ENCODE measurements at places on chromosomes 7 and 10. TPM values are rescaled to one million over a fixed set of nuclear protein-coding genes. Genes with fewer than 3 reads are reported as not detected.
A peak's percentile ranks its signal among the peaks of the same experiment; 100 is the strongest.

The OTUD1 gene
- 5.7 TPM for total RNA-seq

The UTF1 gene
- not detected for total RNA-seq

The SUV39H2 gene
- total RNA-seq, result 5.1 TPM

DNA sequence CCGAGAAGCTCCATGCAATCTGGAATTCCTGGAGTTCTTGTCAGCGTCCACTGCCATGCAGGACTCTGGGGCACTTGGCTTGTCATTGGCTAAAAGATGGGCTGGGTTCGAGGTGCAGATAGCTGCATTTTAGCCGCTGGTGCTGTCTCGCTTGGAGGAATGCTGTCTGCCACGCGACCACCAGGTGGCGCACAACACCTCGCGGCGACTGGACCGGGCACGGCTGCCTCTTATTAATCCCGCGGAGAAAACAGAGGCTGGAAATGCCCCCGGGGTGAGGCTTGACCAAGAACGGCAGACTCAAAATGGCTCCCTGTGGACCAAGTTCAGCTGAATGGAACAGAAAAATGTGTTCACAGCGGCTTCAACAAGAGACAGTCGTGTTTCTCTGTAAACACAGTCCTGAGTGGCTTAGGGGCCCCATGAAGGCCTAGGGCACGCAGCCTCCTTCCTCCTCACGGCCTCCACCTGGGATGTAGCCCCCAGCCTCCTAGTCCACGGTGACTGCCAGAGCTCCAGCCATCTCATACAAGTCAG is 46.2 kb downstream of the AOC1 start:
- peak; percentile 80 for DNase-seq

DNA sequence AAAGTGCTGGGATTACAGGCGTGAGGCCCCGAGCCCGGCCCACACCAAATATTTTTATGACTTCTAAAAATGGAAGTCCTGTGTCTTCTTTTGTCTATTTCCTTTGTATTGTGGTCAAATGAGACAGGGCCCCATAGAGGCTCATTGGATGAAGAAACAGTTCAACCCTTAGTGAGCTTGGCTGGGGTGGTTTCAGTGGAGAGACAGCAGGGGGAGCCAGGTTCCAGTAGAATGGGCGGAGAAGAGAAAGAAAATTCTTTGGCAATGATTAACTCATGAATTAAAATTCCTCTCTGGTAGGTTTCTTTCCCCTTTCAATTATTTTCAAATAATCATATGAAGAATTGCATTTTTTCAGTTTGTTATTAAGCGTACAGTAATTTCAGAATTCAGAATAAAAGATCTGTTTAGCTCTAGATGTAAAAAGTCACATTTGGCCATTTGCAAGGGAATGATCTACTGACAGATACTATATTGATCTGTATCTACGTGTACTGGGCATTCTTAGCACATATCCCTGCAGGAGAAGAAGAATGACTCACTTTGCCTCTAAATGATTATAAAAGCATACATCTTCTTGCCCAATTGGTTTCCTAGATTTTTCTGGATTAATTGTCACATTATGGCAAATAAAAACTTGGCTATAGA is 43.2 kb downstream of the PNLIPRP3 start:
- peak; percentile 51 for DNase-seq

DNA sequence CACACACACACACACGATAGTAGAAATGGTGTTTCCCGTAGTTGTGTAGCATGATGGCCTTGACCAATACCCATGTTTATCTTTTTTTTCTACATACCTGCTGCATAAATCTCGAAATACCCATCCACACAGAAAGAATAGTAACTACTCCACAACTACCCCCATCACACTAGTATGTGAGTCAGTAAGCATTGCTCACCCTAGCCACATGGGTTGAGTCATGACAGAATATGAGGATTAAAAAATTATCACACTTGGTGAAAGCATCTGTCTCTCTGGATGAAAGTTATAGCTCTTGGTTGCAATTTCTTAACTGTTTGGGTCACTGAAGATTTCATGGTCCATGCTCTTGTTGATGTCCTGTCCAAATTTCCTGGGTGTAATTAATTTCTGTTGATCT is 103.4 kb upstream of the MDFIC start:
- DNase-seq, result no peak

GRCh38 chr10:116444527-116445142 is 17.0 kb downstream of the PNLIPRP3 start:
- no peak for DNase-seq

- DNase-seq, result no peak
Observed at GRCh38 chr7:112226701-112227276, 20.3 kb downstream of the ZNF277 start.

DNA sequence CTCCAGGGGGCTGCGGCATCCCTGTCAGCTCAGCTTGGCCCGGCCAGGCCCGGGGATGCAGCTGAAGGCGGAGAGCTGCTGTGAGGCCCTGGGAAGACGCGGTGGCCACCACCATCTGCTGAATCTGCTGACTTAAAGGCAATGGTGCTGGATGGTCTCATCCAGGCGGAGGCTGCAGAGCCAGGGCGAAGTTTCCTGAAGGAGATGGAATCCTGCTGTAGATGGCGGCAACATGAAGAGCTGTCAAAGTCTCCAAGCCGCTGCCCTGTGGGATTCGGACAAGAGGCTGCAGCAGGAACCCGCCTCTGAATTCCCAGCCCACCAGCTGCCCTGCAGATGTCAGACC is 200.1 kb downstream of the PTPRN2 start:
- DNase-seq, result peak; percentile 54

- DNase-seq, result no peak
Observed at GRCh38 chr7:158549176-158549615, 38.4 kb downstream of the PTPRN2 start.

- no peak for DNase-seq
Observed at GRCh38 chr10:60479305-60480020, 89.8 kb upstream of the ANK3 start.

- DNase-seq, result no peak
Observed at GRCh38 chr7:134757938-134758337, 21.5 kb upstream of the CALD1 start.

DNA sequence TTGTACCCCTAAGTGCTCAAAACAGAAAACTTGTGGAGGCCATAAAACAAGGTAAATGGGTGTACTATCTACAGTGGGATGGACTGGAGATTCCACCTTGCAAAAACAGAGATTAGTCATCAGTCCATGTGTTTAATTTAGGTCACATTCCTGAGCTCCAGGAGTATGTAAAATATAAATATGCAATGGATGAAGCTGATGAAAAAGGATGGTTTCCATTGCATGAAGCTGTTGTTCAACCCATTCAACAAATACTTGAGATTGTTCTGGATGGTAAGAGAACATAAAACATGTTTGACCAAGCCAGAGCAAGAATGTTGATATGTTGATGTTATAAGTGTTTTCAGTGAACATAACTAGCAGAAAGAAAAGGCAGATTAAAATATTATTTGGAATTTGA is 14.6 kb downstream of the ASB15 start:
- DNase-seq, result no peak

- no peak for DNase-seq
Observed at GRCh38 chr7:45421806-45422205, 152.4 kb upstream of the ADCY1 start.

GRCh38 chr7:8261711-8262695 is at the start of gene ICA1:
ICA1 (minus strand) TSS chr7:8262167; CDS start chr7:8235926, 26,241 bp downstream.
- DNase-seq, result peak; percentile 87

GRCh38 chr10:17780727-17781126 is 28.4 kb upstream of the MRC1 start:
- no peak for DNase-seq

DNA sequence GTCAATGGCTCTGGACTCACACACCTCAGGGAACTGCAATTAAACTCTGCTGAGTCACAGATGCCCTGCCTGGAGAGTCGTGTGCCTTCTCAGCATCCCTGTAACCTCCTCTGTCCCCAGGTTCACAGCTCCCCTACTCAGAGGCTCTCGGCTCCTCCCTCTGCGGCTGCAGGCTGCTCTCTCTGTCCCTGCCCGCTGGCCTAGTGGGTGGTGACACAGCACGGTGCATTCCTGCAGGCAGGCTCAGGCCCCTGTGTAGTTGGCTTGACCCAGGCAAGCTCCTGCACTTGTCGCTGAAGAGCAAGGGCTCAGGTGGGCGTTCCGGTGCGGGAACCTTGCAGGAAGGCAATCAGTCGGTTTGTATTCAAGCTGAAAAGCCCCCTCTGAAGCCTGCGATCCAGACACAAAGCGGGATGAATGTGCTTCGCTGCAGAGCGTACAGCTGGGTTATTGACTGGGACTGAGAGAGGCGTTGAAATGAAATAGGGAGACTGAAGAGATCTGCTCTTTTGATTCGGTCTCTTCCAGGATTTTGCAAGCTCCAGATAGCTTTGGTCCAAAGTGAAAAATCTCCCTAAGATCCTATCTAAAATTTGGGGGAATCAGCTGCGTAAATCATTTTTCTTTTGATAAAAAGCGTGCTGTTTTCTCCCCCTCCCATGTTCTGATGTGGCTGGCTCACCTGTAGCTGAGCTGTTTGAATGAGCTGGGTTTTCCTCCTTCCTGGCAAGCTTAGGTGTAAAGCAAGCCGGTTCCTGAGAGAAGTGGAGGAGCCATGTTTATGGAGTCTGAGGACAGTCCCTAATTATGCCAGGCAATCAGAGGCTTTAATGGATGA is 208.7 kb upstream of the PHYHIPL start:
- DNase-seq, result peak; percentile 83

DNA sequence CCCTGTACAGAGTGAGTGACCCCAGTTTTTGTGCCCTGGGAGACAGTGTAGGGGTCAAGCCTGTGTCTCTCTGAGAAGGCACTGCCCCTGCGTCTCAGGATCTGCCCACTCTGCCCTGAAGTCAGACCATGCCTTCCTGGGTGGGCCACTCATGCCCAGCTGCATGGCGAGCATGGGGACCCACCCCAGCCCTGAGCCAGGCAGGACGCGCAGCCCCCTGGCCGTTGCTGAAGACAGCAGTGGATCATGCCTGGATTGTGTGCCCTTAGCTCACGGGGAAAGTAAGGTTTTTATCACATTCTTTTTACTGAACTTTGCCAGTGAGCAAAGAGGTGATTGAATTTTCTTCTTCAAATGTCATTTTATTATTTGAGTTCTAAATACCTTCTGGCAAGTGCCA is 66.2 kb downstream of the WDR37 start:
- no peak for DNase-seq

DNA sequence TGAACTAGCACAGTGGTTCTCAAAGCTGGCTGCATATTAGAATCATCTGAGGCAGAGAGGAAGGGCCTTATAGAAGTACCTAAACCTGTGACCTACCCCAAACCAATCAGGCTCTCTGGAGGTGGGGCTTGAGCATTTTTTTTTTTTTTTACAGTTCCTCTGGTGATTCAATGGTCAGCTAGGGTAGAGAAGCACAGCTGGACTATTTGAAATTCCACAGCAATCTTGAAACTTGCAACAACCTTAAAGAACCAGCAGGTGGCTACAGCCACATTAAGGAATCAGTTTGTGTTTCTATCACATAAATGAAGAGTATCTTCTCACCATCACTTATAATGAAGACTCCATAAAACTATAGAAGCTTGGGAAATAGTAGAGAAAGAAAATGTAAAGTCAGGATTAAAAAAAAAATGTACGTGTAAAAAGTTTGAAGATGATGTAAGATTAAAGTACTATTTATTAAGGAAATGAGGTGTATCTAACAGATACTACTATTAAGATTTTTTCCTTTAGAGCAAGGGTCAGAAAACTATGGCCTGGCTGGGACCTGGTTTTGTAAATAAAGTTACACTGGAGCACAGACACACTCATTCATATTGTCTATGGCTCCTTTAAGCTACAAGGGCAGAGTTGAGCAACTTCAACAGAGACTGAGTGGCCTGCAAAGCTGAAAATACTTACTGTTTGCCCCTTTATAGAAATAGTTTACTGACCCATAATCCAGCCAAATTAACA is 3.8 kb downstream of the RTKN2 start:
- DNase-seq, result no peak

GRCh38 chr7:49187543-49188268 is 263.4 kb downstream of the CDC14C start:
- DNase-seq, result no peak

- no peak for DNase-seq
Observed at GRCh38 chr10:78173360-78174015, 139.8 kb downstream of the RPS24 start.

DNA sequence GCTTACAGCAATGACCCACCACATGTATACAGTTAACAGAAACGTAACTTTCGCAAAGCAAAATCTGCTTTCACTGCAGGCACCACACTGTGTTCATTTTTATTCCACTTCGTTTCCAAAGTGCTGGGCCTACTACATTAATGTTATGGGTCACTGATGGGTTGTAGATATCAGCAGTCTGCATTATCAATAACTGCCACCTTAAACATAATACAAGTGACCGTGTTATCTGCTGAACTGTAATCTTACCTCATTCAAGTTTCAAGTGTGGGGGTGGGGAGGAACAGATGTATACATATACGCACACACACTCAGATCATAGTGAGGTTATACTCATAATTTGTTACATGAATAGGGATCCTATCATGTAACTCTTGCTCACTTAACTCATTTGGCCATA is 21.1 kb downstream of the RNF32 start:
- no peak for DNase-seq

DNA sequence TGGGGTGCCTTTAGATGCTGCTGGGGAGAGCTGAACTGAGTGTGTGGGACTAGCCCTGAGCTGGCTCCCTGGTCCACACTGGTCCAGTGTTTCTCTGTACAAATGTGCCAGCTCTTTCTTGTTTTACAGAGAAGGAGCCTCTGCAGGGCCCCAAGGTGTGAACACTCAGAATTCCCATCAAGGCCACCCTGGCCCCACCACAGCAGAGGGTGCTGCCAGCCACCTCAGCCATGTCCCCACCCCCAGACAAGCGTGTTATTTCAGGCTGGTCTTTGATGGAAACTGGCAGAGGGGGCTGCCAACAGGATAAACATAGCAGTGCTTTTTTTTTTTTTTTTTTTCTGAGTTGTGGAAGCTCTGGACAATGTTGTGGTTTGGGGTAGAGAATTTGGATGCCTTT is 68.5 kb upstream of the LRRC18 start:
- no peak for DNase-seq

DNA sequence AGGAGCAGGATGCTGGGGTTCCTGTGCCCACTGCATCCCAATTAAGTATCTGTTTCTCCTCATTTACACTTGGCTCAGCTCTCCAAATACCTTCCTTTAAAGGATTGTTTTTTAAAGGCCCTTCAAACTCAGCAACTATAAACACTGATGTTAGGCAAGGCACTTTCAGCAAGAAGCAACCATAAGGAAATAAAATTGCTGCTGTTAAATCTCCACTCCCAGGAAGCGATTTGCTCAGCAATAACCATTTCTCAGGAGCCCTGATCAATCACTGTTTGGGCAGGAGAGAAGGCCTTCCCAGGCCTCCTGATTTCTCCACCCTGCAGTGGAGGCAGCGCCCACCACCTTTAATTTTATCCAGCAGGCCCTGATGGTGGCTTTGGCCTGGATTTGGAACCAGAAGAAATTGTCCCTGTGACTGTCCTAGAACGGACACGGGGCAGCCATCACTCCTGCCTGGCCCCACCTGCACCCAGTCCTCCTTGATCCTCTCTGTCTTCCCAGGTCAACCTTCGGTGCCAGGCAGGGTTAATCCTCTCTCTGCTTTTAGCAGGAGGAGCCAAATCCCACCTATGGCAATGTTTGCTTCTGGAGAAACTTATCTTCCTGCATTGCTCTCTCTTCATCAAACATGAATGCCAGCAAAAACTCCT is 199.8 kb downstream of the PLXNA4 start:
- no peak for DNase-seq

GRCh38 chr10:43251419-43252165 is 15.3 kb downstream of the RASGEF1A start:
- no peak for DNase-seq

Measured in pancreas (tissue), 10 donors.